ENCODE measurements at places on chromosomes 1 and 21.

DNA sequence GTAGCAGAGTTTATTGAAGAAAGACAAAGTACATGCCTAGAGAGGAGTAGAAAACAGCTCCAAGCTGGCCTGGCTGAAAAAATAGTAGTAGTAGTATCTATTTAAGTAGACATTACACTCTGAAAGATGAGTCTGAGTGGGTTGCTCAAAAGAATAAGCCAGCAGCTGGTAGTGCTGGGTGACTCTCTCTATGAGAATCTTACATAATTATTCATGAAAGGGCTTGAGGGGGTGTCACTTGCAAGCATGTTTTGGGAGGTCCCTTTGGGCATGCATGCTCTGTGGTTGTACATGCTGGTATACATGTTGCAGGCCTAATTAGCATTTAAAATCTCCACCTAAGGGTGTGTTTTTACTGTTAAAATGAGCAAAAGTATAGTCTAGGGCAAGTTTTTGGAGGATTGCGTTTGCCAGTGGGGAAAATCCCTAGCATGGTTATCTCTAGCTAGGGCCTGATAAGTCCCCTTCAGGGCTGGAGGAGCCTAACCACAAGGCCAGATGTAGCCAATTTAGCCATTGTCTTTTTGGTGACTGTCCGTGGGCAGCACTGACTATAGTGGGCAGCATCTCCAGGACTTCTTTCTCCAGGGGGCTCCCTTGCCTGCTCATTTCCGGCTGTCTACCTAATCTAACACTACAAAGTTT lies 11.0 kb upstream of the FCGR2A start:
- DNase-seq, result no peak

GRCh38 chr1:208141610-208142192 lies 102.5 kb downstream of the PLXNA2 start:
- no peak for DNase-seq

DNA sequence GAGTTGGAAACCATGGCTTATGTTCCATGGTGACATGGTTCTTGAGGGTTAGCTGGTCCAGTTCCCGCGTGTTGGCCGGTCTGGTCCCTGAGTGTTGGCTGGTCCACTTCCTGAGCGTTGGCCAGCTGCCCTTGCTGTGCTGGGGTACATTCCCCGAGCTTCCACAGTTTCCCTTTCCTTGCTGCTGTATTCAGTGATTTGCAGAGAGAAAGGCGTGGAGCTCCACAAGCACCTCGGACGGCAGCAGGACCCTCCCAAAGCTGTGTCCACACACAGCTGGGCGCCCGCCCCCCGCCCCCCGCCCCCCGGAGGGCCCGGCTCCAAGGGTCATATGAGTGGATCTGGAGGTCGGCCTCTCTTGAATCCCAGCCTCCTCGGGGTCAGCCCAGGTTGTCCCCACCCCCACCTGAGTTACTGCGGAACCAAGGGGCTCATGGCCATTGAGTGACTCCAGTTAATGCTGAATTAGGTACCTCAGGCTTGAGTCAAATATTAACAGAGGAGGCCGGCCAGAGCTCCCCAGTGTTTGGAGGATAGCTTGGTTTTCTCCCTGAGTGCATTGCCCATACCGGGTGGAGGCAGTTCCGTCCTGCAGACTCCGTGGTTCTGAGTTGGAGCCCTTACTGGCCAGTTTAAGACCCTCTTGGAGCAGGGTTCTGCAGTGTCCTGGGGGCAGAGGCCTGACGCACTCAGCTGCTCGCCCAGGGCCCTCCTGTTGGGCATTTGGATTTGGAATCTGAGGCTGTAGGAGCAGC lies 18.4 kb downstream of the COL18A1 start:
- no peak for DNase-seq

DNA sequence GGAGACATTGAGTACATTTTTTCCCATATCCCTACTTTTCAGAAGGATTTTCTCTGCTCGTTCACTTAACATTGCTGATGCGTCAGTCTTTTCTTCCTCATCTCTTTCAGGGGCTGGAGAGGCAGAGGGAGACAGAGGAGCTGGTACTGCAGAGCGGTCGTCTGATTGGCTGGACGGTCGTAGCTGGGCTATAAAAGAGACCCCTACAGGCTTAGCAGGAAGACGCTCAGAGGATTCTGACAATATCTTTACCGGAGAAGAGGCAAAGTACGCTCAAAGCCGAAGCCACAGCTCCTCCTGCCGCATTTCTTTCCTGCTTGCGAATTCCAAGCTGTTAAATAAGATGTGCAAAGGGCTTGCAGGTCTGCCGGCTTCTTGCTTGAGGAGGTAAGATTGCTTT lies at the start of gene RGS4:
Gene RGS4 (plus strand): TSS at position 220 of the 400 bp plus-strand sequence. CDS start 124 bp downstream, at position 344.
- no peak for DNase-seq

GRCh38 chr1:15381805-15382204 lies 27.9 kb upstream of the EFHD2 start:
- DNase-seq, result no peak

DNA sequence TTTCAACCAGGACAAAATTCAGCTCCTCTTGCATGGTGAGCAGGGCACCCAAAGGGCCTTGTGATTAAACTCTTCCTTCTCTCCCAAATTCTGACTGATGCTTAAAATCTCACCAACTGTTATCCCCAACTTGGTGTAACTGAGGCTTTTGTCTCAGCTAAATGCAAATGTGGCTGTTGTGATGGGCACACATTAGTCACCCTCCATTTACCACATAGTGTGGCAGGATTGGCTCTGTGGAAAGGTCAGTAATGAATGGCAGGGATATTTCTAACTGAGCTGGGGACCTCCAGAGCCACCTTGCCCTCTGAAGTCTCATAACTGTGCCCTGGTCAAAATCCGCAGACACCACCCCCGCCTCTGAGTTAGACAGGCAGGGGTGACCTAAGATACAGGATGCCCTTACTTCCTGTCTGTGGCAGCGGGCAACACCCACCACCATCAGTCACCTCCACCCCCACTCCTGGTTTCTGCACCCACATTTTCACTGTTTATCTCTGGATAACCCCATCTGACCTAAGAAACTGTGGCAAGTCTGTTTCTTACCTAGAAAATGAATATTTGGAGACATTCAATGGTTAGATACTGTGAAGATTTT lies 25.4 kb upstream of the RGS16 start:
- DNase-seq, result no peak

DNA sequence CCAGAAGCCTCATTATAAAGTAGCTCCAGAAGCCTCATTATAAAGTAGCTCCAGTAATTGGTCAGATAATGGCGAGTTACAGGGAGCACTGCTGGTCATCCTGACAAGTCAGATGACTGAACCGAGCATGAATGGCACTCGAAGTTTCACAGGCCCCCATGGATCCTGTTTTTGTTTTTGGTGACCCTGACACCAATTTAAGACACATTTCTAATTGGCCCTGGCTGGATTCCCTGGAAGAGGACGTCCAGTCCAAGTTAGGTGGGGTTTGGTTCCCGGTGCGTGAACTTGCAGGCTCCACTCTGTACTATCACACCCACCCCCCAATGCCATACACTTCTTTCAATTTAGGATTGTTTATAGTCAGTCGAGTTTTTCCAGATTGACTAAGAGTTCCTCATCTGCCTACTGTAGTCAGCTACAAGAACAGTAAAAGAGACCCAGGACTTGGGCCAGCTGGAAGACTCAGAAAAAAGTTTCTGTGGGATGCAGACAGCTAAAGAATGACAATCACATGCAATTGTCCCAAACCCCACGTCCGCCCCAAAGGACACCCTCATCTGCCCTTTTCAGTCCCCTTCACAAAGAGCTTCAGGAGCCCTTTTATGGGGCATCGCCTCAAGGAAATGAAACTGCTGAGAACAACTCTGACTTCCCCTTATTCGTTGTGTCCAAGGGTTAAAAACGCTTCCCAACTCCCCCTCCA lies 2.7 kb downstream of the DHRS3 start:
- no peak for DNase-seq

- no peak for DNase-seq
Measured at GRCh38 chr1:219067350-219067712, 106.3 kb upstream of the LYPLAL1 start.

- DNase-seq, result no peak
Measured at GRCh38 chr1:6795661-6796060, 10.4 kb downstream of the CAMTA1 start.

DNA sequence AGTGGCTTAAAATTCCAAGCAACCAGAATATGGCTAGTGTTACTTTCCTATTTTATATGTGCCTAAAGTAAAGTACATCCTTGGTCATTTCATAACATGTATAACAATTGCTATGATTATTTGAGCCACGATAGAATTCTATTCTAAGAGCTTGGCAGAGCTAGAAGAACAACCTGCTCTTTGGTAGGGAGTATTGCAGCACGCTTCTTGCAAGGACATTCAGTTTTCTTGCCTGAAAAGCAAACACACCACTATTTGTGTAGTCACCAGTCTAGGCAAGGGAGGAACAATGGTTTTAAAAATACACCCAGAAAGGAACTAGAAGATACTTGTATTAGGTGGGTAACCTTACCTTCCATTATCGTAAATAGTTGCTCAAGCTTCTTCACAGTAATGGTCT lies 51.5 kb downstream of the CNST start:
- DNase-seq, result no peak

GRCh38 chr1:200442537-200443156 lies 32.8 kb upstream of the ZNF281 start:
- no peak for DNase-seq

DNA sequence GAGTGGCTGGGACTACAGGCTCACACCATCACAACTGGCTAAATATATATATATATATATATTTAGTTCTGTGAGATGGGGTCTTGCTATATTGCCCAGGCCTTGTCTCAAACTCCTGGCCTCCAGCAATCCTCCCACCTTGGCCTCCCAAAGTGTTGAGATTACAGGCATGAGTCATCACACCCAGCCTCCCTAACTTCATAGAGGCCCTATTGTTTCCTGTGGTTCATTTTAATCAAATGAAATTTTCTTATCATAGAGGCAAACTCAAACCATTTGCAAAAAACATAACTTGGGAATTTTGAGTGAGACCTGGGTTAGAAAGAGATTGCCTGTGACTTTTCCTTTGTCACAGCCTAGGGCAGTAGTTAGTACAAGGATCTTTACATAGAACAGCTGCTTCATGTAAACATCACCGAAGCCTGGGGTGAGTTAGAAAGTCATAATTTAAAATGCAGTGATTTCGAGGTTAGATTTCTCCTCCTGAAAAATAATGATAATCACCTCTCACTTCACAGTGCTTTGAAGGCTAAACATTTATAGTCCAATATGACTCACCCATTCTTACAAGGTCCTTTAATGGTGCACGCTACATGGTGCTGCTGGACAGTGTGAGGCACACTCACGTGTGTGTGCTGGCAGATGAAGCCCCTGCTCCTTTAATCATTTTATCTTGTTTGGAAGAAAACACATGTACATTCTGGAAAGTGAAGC lies 188.9 kb downstream of the RHOU start:
- no peak for DNase-seq

DNA sequence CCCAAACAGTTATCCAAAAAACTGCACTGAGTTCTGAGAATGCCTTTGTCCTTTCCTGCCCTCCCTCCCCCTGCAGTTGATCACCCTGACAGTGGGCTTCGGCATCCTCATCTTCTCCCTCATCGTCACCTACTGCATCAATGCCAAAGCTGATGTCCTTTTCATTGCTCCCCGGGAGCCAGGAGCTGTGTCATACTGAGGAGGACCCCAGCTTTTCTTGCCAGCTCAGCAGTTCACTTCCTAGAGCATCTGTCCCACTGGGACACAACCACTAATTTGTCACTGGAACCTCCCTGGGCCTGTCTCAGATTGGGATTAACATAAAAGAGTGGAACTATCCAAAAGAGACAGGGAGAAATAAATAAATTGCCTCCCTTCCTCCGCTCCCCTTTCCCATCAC lies 8.8 kb upstream of the NHLH1 start:
- DNase-seq, result no peak

- DNase-seq, result no peak
Measured at GRCh38 chr1:167429612-167430011, 88.7 kb downstream of the CD247 start.

DNA sequence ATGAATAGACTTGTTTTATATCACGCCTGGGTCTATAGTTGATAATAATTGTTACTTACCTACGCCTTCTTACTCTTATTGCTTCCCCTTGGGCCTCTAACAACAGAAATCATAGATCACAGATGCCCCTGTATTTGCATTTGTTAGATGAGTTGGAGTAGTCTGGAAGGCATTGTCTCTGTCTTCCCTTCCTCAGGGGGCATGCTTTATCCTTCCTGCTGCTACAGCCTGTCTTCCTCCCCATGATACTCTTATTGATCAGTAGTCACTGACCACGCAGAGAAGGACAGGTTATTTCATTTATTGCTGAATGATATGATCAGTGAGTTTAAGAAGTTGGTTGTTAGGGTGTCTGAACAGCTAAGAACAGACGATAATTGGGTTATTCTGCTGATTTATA lies 98.4 kb downstream of the DNM3 start:
- no peak for DNase-seq

DNA sequence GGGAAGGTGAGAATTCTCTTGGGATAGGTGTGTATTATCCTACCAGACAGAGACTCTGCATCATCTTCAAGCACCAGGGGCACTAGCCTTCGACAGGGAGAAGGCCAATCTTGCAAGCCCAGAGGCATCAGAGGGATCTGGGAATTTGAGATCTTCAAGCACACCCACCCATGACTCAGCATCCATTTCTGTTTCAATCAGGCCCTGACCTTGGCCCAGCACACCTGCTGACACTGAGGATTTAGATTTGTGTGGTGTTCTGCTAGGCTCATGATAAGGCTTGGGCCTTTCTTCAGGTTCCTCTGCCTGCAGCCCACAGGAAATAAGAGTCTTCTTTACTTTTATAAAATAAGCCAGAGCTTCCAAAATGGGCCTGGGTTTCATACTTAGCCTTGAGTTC lies 6.6 kb upstream of the PCP4 start:
- DNase-seq, result no peak

GRCh38 chr21:18991846-18992245 lies 588.3 kb upstream of the TMPRSS15 start:
- DNase-seq, result no peak

- no peak for DNase-seq
Measured at GRCh38 chr1:234549447-234550021, 60.4 kb downstream of the IRF2BP2 start.

DNA sequence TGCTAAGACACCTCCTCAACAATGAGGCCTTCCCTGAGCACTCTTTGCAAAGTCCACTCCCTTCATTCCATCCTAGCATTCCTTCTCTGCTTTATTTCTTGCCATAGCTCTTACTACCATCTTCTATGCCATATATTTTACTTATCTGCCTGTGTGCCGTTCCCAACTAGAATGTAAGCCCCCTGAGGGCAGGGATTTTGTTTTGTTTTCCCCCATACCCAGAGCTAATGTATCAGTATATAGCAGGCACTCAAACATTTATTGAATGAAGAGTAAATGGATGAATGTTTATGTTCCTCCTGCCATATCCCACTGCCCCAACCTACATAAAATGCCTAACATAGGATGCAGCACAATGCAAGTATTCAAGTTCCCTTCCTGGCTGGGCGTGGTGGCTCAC lies 14.9 kb upstream of the PPP1R15B start:
- no peak for DNase-seq

- DNase-seq, result no peak
Measured at GRCh38 chr1:56535362-56535761, 44.0 kb downstream of the PLPP3 start.

DNA sequence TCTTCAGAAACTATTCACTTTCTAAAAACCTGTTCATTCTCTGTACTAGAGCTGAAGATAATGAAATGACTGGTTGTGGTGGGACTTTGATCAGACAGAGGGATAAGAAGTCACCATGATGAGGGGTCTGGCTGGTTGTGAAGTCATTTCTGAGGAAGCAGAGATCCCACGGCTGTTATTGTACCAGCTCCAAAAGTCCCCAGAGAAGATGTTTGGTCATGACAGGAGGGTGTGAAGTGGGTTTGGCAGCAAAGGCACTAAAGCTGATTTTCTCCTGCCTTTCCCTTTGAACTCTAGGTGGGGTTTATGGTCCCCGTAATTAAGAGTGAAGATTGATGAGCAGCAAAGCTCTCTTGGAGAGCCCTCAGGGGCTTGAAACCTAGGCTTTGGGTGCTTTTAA lies 103.1 kb upstream of the CACHD1 start:
- DNase-seq, result no peak
